ENCODE measurements at places on chromosomes 11 and 22.

DNA sequence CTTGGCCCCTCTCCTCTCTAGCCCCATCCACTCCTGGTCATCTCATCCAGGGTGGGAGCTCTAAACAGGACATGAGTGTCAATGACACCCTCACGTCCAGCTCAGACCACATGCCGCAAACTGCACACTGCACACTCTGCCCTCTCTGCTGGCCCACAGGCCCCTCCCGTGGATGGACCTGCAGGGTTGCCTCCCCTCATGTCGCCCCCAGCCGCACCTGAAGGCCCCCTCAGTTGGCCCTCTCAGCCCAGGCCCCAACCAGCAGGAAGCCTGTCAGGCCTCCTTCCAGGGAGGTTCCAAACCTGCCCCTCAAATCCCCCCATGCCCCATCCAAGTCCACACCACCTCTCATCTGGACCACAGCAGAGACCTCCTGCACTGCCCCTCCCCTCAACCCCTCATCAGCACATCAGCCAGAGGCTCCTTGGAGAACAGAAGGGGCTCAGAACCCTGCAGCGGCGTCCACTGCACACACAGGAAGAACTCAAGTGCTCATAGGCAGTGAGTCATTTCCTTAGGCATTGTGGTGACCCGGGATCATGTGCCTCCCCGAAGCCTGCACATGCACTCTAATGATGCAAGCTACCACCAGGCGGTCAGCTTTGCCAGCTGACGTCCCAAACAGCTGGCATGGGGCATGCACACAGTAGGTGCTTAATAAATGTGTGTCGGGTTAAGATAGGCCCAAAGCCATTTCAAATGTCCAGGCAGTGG, 12.9 kb upstream of the CDKN1C start:
- DNase-seq: no peak

DNA sequence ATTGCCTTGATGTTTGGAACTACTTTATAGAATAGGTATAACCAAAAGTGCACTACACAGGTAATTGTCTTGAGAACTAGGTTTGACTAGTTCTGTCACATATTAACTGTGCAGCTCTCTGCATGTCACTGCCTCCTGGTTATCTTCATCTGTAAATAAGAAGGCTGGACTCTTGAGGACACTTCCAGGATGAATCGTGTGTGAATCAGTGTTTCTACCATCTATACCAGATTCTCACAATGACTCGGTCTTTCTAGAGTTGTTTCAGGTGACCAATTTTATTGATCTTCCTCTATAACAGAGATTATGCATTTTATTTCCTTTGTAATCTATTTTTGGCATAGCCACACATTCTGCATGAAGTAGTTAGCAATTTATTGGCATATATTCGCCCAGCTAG, 1181.0 kb upstream of the TENM4 start:
- DNase-seq: no peak

DNA sequence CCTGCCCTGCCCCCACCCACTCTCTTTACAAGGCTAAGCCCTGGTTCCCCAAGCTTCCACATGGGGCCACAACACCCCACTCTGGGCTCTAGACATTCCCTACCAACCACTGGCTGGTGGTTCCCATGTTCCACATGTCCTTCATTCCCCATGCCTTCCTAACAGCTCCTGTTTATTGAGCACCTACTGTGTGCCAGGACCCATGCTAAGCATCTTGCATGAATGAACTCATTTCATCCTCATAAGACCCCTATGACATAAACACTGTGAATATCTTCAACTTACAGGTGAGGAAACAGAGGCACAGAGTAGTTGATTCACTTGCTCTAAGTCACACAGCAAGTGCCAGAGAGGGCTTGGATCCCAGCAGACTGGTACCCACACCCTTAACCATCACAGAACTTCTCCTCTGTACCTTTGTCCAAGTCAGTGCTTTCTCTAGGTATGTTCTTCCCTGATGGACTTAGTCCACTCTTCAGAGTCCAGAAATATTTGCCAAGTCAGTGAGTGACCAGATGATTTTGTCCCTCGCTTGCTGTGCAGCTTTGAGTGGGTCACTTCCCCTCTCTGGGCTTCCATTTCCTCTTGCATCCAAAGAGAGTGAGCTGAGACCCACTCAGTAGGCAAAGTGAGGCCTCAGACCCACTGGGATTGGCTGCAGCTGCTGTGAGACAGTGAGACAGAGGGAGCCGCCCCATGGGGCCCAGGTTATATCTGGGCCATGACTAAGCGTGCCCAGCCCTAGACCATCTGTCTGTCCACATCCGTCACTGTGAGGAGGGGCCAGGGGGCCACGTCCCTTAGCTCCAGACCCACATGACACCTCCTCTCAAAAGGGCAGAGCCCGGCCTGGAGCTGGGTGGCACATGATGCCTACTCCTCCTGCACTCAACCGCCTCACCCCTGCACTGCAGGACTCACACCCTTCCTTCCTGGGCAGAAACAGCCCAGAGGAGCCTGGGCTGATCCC, 132.4 kb downstream of the MN1 start:
- peak; percentile 48 for DNase-seq

- DNase-seq: no peak
Measured at GRCh38 chr22:49455595-49455994, 372.1 kb downstream of the BRD1 start.

DNA sequence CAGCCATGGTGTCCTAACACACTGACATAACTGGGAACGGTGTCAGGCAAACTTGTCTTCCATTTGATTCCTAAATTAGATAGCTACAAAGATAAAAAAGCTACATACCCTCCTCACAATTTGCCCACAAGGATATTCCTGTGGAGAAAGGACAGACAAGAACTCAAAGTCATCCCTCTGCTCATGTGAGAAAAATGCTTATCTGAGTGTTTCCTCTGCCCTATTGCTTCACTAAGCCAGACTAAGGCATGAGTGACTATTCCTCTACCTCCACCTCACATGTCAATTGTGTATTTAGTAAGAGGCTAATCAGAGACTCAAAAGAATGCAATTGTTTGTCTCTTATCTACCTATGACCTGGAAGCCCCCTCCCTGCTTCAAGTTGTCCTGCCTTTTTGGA, 247.7 kb downstream of the DDX10 start:
- no peak for DNase-seq

DNA sequence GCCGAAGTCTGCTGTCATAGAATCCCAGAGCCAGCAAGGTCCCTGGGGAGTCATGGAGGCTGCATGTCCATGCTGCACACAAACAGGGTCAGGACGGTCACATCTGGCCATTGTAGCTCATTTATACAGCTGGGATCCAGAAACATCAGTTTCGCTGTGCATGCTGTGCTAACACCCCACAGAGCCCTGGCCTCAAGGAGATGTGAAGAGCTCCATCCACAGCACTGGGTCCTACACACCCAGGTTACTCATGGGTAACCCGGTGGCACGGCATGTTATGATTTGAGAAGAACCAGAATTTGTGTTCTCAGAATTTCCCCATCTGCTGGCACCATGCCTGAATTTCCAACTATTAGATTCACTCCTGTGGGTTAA, 146.3 kb upstream of the ARHGAP20 start:
- no peak for DNase-seq

DNA sequence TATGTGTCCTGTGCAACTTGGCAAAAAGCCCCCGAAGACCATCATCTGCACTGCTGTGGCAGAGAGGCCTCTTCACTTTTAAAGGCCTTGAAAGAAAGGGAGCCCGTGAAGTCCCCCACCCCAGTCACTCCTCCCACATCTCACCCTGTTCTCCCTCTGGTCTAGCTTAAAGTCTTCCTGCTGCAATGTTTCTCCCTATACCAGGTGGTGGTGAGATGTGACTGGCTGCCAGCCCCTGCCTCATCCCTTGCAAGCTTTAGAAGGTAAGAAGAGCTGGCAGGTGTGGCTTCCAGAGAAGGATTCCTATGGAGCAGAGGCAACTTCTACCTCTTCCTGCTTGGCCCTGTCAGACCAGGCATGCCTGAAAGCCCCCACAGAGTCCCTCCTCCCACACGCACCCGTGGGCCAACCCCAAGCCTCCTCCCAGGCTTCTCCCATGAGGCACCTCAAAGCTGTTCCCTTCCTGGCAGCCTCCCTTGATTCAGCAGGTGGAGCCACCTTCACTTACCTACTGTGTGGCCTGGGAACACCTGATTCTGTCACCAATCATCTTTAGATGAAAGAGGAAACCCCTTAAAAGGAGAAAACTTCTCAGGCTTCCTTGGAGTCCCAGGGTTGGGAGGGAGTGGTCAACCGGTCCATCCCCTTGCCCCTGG, 4.0 kb upstream of the TRIM29 start:
- peak; percentile 47 for DNase-seq

DNA sequence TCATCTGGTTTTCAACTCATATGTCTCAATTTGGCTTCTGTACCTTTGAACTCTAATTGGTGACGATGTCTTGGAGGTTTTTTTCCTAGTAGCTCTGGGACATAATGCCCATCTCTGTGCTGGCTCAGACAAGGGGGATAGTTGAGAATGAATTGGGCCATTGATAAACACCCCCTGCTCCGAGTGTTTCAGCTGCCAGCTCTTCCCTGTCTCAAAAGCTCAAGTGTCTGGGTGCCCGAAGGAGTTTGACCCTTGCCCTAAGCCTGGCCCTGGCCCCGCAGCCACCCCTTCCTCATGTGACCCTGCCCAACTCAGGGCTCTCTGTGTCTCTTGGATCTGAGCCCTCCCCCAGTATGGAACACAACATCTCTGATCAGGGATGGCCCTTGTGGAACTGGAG, 3.0 kb downstream of the INSC start:
- no peak for DNase-seq

DNA sequence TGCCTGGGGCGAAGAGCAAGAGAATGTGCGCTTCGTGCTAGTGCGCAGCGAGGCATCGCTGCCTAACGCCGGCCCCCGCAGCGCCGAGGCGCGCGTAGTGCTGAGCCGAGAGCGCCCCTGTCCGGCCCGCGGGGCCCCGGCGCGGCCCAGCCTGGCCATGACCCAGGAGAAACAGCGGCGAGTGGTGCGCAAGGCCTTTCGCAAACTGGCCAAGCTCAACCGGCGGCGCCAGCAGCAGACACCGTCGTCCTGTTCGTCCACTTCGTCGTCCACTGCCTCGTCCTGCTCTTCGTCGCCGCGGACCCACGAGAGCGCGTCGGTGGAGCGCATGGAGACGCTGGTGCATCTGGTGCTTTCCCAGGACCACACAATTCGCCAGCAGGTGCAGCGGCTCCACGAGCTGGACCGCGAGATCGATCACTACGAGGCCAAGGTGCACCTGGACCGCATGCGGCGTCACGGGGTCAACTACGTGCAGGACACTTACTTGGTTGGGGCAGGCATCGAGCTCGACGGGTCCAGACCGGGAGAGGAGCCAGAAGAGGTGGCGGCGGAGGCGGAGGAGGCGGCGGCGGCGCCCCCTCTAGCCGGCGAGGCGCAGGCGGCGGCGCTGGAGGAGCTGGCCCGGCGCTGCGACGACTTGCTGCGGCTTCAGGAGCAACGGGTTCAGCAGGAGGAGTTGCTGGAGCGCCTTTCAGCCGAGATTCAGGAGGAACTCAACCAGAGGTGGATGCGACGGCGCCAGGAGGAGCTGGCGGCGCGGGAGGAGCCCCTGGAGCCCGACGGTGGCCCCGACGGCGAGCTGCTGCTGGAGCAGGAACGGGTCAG, 1.0 kb downstream of the RASSF10 start:
- DNase-seq: peak; percentile 69

DNA sequence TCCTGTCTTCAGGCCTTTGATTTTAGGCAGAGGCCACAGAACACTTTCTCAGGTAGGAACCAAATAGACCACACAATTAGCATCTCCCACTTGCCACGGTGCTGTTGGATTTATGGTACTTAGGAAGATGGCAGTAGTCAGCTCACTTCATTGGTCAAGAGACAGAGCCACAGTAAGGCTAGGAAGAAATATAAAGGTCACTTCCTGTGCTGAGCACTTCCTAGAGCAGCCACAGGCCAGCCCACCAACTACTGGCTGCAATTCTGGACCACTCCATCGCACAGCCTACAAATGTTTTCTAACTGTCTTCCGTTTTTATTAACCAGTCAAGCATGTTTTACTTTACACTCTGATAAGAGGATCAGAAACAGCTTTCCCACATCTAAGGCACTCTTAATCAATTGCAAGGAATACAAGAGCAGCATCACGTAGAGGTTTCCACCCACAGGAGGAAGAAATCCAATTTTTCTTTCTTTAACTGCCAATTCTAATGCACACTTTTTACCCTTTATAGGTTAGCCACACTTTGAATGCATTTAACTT, 54.7 kb downstream of the ABTB2 start:
- no peak for DNase-seq

- peak; percentile 34 for DNase-seq
Measured at GRCh38 chr11:38323961-38324761, 1726.1 kb upstream of the RAG2 start.

DNA sequence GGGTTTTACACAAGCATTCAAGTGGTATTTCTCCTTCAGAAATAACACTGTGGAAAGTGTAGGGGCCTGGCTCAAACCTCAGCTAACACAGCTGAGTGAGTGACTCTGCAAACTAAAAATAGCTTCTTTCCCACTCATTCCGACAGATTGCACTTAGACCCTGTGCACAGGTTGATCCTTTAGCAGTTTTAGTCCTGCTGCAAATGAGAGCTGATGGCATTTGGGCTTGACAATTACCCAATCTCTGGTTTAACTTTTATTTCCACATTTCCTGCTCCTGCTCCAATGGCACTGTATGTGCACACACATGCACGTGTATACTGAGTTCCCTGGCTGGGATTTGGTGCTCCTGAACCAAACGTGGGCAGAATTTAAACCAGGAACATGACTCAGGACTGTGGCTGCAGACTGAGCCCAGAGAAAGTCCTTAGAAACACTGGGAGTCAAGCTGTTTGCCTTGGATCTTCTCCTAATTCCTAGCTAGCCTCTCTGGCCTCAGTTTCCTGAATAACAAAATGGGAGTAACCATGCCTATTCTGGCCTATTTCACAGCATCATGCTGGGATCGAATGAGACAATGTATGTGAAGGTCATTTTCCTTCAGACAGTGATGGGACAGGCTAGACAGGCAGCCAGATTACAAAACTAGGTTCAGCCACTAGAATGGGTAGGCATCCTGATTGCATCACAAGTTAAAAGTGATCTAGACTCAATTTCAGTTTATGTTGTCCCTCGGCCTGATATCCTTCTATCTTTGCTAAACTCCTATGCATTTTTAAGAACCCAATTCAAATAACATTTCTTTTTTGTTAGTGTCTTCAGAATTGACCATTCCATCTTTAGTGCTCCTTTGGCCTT, 58.2 kb downstream of the SERGEF start:
- no peak for DNase-seq

DNA sequence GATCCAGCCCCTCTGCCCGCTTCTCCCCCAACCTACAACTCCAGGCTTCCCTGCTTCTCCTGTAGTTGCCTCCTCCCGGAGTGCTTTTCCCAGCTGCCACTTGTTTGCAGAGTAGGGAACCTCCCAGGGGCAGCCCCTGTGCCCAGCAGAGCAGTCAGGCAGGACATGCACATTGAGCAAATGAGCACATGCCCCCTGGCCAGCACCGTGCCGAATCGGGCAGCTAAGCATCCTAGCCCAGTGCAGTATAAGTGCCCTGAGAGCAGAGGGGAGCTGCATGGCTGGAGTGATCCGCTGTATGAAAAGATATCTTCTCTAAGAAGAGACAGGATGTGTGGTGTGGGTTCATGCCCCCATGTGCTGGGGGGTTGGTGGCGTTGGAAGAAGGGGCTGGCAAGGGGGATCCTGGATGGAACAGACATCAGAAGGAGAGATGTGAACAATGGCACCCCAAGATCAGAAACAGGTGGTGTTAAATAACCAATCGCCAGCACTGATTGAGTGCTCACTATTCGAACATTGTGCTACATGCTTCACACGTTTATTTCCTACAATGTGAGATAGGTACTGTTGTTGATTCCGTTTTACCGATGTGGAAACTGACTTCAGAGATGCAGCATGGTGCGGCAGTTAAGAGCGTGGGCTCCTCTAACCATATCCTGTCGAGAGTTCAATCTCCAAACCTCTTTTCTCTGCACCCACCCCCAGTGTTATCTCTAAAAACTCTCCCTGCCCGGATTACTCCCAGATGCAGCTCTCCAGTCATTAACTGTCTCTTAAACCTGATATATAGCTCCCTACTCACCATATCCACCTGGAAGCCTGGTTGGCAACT, 1.2 kb downstream of the AIP start:
- no peak for DNase-seq
